ENCODE measurements at places on chromosomes 12 and 14.

GRCh38 chr14:100828031-100828769 is 2.3 kb downstream of the MEG3 start:
- DNase-seq, result no peak

DNA sequence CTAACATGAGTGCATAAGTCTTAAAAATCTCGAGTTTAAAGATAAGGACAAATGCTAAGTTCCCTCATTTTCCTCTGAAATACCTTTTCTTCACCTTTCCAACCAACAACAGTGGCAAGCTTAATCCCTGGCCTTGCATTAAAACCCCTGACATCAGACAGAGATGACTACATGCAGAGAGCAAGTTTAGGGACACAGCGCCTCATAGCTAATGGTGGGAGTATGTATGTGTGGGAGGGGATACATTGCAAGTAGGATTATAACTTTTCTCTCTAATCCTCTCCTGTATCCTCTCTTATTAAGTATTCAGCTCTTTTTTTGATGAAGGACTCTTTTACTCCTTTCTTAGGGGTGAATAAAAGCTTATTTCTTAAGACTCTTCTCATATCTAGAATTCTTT is 547.1 kb downstream of the CCER1 start:
- no peak for DNase-seq

GRCh38 chr12:102601621-102602020 is 121.3 kb upstream of the IGF1 start:
- no peak for DNase-seq

DNA sequence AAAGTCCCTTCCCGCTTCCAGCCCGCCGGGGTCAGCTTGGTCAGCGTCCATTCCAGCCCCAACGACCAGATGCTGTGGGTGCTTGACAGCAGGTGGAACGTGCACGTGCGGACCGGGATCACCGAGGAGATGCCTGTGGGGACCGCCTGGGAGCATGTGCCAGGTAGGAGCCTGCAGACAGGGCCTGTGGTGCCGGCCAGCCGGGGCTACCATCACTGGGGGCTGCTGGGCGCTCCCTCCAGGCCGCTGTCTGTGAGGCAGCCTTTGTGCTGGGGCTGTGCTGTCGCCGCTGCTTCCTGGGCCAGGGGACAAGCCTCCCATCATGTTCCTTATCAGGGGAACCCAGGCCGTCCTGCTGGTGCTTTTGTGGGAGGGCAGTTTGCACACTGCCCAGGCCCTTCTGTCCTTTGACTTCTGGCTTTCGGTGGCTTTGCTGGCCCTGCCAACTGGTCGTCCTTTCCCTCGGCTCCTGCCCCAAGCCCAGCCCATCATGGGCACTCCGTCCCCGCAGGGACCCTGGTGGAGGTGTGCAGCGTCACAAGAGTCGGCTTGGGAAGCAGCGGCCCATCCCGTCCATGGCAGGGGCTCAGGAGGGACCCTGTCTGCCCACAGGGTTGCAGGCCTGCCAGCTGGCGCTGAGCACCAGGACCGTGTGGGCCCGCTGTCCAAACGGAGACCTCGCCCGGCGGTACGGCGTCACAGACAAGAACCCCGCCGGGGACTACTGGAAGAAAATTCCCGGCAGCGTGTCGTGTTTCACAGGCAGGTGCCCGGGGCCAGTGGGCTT is 12.4 kb downstream of the ANKRD9 start:
- DNase-seq, result no peak

DNA sequence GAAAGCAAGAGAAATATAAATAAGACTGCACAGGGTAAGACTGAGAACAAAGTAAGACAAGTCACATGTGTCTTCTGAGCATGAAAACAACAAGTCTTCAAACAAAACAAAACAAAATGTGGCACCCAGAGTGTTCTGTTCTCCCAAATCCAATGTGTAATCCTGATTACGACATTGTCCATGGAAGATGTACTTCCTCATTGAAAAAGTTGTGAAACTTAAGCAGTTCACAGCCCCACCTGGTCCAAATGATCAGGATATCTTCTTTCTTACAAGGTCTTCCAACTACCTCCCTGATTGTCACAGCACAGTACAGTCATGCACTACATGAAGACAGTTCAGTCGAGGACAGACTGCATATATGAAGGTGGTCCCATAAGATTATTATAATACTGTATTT is 23.3 kb upstream of the NEK9 start:
- DNase-seq, result no peak
